ENCODE measurements at places on chromosomes 4 and X.

DNA sequence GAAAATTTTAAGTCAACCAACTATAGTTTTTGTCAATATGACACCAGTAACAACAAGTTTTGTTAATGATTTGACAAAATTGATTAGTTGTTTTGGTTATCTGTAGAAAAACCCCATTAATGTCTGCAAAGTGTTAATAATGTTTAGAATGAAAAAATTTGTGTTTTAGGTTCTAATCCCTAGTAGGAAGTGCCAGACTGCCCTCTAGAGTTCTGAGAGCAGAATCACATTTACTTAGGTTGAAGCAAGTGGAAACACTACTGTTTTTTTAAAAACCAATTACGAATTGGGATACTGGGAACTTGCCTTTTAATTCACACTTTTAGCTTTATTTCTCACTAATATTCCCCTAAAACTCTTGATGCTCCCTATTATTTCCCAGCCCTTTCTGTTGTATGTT is 101.1 kb upstream of the CYLC1 start:
- peak; percentile 60 for DNase-seq

GRCh38 chr4:80253510-80253909 is 13.0 kb upstream of the FGF5 start:
- DNase-seq: no peak

GRCh38 chr4:7862561-7863192 is 77.0 kb downstream of the AFAP1 start:
- peak; percentile 9 for DNase-seq

DNA sequence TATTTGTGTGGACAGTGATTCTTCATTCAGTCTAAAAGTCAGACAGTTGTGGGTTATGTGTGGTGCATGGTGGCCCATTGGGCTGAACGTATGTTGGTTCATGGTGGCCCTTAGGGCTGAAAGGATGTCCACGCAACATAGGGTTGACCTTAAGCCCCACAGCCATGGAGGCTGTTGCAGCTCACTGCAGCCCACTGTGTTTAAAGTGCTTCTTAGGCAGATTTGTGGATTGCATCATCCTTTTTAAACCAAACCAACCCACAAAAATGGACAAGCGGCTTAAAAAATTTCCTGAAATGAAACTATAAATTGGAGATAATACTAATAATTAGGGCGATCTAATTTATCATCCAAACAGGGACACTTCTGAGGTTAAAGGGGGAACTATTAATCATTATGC is 219.0 kb upstream of the GATB start:
- DNase-seq: no peak

DNA sequence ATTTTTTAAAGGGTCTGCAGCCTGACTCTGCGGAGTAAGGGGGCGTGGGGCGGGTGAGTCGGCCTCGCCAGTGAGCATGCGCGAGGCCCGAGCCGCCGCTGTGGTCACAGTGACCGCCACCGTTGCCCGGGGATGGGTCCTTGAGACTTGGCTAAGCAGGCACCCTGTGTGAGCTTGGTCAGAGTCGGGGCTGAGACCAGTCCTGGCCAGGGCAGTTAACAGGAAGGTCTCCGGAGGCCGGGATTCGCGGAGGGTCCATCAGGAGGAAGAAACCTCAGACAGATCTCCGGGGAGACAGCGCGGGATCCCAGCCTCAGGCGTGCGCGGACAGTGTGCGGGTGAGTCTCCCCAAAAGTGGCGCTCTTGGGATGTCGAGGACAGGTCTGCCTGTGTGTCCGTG is 1384.4 kb upstream of the PCDH10 start:
- DNase-seq: no peak

GRCh38 chr4:38800961-38801450 is 3.6 kb downstream of the TLR1 start:
- DNase-seq: no peak

DNA sequence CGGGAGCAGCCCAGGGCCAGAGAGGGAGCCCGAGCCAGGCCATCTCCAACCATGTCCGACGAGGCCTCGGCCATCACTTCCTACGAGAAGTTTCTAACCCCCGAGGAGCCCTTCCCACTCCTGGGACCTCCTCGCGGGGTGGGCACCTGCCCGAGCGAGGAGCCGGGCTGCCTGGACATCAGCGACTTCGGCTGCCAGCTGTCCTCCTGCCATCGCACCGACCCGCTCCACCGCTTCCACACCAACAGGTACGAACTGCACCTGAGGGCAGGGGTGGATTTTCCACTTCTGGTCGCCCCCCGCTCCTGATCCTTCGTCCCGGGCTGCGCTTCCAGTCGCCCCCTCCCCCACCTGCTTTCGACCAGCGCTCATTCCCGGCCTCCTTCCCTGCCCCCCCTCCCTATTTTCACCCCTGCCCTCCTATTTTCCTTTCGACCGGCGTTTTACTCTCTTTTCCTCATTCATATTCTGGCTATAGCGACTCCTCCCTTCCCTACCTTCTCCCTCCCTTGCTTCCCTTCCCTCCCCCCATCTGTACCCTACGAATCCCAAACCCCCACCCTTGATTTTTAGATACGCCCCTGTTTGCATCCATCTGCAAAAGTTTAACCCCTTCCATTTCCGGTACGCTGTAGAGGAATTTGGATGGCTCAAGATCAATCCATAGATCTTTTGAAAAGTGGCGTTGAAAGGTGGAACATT is 633 bp downstream of the FAM199X start:
- DNase-seq: no peak

DNA sequence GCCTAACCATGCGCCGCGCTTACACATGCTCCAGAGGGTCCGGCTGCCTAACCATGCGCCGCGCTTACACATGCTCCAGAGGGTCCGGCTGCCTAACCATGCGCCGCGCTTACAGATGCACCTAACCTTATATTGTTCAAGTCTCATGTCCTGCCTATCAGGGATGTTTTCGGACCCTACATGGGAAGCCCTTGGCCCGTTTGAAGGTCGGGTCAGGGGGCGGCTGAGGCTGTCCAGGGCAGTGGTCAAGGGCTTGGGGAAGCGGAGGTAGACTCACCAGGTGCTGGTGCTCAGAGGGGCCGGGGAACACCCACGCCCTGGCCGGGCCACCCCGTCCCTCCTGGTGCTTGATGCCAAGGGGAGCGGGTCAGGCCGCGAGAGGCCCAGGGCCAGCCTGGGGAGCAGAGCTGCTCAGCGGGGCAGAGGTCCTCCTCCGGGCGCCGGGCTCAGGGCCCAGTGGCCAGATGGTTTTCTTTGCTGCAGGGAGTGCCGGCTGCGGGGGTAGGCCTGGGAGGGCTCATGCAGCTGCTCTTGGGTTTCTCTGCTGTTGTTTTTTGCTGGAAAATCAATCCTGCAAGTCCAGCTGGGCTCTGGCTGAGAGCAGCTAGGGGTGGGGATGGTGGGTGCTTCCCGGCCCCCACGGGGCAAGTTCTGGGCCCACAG is 35.4 kb upstream of the SPON2 start:
- DNase-seq: peak; percentile 49

- DNase-seq: no peak
Observed at GRCh38 chrX:12060489-12061260, 77.6 kb upstream of the FRMPD4 start.

- no peak for DNase-seq
Observed at GRCh38 chr4:7248857-7249256, 56.5 kb downstream of the SORCS2 start.

- no peak for DNase-seq
Observed at GRCh38 chr4:43992552-43992951, 456.1 kb downstream of the KCTD8 start.

DNA sequence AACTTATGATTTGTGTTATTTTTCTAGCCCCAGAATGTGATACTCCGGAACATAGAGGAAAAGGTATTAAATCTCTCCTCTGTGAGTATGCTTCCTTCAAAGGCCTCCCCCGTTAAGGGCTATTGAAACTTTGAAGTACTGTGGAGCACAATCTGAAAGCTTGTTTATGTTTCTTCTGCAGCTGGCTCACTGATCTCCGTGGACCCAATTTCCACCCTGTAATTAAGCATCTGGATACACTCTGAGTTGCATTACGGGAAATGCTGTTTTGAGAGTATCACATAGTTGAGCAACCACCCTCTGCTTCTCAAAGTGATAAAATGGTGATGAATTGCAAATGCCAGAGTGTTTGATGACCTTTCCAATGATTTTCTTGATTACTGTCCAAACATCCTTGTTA is 296.8 kb upstream of the PABPC5 start:
- no peak for DNase-seq

- DNase-seq: peak; percentile 76
Observed at GRCh38 chrX:53089224-53089842, 4.6 kb upstream of the KANTR start.

DNA sequence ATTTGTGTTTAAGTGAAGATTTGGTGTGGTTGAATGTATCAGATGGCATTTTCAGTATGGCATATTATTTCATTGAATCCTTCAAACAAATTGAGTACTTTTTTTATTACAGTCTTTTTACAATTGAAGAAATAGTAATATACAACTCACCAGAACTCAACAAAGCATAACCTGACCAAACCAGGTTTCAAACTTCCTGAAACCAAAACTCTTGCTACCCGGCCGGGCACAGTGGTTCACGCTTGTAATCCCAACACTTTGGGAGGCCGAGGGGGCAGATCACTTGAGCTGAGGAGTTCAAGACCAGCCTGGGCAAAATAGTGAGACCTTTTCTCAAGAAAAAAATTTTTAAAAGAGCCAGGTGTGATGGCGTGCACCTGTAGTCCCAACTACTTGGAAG is 94.2 kb downstream of the UBE2K start:
- no peak for DNase-seq

DNA sequence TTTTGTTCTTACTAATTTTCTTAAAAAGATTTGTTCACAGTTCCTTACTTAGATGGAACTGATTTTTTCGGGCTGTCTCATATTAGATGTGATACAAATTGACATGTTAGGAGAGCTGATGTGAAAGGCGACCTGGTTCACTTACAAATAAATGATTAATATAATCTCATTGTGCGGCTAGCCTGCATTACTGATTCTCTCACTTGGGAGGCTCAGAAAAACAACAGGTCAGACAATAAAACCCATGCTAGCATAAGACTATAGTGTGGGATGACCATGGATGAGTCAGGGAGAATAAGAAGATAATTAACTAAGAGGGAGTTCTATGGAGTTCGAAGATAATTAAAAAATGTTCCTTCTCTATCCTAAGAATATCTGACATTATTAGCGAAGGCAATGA is 40.8 kb downstream of the RTL9 start:
- DNase-seq: no peak

DNA sequence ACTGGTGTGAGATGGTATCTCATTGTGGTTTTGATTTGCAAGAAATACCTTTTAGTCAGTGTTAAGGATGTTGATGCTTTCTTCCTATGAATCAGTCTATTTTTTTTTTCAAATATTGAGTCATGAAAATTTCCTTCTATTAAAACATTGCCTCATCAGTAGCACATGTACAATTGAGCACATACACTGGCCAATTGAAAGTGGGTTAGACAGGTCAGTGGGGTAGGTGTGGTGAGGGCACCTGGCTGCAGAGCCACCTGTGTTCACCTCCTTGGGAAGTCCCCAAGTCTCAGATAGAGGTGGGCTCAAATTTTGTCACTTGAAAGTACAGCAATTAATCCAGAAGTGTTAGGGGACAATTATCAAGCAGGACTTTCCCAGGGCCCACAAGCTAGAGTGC is 243.7 kb downstream of the SPRY1 start:
- no peak for DNase-seq

DNA sequence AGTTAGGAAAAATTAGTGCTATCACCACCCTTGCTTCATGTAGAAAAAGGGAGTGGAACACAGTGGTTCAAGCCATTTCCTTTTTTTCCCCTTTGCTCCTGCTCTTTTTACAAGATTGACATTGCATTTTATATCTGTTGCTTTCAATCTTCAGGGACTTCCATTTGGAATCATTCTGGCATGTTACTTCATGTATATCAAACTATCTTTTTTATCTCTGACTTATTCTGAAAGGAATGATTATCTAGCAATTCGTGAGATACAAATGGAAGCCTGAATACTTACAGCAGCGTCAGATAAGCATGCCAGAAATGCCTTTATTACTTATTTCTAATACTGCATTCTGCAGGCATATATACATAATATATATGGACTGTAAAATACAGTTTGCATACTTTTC is 20.4 kb downstream of the ADGRL3 start:
- no peak for DNase-seq

Measured in NCI-H2171 treated with DMSO at 0.1 percent for 48 hours (cell line).